ENCODE measurements at places on chromosomes 3 and 15.

- DNase-seq: no peak
Observed at GRCh38 chr3:185709251-185709955, 115.4 kb downstream of the IGF2BP2 start.

GRCh38 chr3:81095956-81096355 lies 665.5 kb downstream of the GBE1 start:
- no peak for DNase-seq

DNA sequence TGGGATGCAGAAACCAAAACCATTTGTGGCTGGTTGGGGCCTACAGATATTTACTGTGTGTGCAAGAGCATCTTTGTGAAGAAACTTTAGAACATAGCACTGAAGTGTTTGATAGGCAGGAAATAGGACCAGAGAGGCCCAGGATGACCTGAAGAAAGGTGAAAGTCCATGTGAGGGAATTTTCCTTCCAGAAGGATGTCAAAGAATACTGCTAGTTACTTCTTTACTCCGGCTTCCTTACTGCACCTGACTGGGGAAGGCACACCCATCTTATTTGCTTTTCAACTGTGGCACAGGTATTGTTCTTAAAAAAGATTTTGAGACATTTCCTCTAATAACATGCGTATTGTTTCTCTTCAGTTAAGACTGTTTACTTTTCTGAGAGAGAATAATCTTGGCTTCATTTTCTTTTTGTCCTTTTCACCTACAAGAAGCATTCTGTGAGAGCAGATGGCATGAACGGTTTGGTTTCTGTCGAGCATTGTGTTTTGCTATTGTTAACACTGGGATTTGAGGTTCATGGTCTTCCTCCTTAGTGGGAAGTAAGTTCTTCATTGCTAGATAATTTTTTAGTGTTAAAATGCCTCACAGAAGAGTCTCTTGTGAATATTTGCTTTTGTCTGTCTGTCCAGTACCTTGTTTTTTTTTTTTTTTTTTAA lies 71.5 kb downstream of the SLCO3A1 start:
- DNase-seq: no peak

DNA sequence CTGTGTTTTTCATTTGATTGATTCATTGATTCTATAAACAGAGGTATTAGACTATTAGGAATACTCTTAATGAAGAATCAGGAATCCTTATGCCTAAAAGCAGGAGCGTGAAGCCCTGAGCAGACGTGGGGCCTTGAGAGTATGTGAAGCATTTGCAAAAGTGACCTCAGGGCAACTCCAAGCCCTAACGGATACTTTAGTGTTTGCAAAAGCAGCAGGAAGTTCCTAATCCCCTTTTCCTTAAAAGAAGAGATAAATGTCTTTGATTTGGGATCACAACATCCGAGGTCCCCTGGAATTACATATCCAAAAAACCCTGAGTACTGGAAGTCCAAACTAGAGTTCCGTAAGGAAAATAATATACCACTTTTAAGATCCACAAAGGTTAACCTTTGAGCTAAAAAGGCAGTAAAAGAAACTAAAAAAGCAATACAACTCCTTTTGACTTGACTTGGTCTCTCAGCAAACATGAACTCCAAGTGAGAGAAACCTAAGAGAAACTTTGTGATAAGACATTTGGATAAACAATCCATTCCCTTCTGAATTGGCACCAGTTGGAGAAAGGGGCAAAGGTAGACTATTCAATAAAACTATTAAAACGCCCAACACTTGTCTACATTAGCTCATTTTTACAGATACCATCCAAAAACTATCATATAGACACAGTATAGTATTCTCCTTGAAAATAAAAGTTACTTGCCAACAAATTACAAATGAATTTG lies 27.4 kb downstream of the PRTG start:
- no peak for DNase-seq

- DNase-seq: no peak
Observed at GRCh38 chr15:74182131-74182530, 8.6 kb downstream of the ISLR start.

DNA sequence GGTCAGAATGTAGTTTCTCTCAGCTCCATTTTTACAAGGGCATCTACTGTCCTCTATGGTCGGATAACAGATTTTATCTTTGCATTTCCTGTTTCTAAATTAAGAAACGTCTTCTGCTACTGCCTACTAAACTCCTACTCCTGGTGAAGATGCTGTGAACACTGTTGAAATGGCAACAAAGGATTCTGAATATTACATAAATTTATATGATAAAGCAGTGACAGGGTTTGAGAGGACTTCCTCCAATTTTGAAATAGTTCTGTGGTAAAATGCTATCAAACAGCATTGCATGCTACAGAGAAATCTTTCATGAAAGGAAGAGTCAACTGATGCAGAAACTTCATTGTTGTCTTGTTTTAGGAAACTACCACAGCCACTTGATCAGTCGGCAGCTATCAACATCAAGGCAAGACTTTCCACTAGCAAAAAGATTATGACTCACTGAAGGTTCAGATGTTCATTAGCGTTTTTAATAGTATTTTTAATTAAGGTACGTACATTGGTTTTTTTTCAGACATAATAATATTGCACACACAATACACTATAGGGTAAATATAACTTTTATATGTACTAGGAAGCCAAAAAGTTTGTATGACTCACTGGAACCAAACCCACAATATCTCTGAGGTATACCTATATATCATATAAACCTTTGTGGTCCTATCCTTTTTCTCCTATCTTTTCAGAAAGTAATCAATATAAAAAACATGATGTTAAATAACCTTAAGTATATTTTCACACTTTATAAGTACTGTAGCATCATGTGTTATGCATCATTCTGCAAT lies 156.1 kb downstream of the STAG1 start:
- DNase-seq: no peak

GRCh38 chr15:57354436-57355123 lies 21.7 kb upstream of the CGNL1 start:
- no peak for DNase-seq

DNA sequence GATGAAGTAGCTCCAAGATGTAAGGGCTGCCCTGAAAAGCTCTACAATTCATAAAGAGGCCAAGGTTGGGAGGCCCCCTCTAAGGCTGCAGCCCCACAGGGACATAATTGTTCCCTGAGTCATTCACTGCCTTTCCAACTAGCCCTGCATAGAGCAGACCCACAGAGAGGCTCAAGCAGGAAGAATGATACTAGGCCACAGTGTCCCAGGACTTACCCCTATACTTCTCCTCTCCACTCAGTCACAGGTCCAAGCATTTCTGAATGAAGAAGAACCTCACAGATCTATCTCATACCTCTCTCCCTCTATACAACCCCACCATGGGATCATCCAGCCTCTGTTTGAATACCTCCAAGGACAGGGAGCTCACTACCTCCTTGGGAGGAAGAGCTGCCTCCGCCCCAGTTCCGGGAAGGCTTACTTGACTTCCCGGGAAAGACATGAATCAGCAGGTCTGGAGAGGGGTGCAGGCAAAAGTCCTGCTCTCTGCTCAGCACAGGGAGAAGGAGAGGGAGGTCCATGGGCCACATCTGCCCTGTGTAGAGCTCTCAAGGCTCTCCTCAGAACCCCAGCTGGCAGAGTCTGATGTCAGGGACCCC lies 6.9 kb upstream of the SKIC8 start:
- peak; percentile 82 for DNase-seq

- DNase-seq: no peak
Observed at GRCh38 chr3:120410116-120410515, 40.7 kb downstream of the FSTL1 start.

- DNase-seq: no peak
Observed at GRCh38 chr3:173892547-173892946, 495.0 kb downstream of the NLGN1 start.

GRCh38 chr3:167723872-167724271 lies 10.8 kb downstream of the PDCD10 start:
- DNase-seq: no peak

- DNase-seq: no peak
Observed at GRCh38 chr15:70532531-70533186, 230.7 kb downstream of the UACA start.

- DNase-seq: peak; percentile 70
Observed at GRCh38 chr3:129626744-129627349, 20.4 kb upstream of the PLXND1 start.

GRCh38 chr3:129230311-129231019 lies 18.9 kb upstream of the COPG1 start:
- DNase-seq: peak; percentile 76

DNA sequence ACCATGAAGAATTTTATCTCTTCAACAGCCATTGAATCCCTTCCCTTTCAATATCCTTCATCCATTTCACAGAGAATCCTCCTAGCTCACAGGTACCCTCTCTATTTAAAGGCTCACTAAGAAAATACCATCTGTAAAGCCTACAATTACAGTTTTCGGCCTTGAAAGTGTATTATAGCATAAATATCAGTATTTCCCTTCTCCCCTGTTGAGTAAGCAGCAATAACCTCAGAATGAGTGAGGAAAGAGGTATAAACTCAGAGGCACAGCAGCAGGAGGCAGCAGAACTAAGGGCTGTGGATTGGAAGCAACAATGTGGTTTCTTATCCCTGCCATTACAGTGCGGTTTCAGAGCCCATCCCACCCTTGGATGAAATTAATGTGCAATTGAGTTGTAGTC lies 360.6 kb upstream of the ATP10A start:
- DNase-seq: no peak

DNA sequence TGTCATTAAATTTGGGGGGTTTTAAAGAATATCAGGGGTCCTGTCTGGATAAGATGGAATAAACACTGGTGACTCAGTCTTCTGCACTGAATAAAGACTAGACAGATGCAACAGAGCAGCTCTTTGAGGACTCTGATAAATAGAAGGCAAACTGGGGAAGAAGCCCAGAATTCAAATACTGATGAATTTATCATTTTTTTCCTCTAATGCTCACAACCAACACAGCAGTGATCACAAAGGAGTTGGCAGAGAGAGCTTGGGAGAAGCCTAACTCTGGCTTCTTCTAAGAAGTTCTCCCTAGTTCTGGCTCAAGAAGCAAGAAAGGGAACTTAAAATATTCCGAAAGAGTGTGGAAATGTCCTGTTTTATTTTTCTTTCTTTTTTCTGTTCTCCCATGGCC lies 597.8 kb downstream of the FGF12 start:
- no peak for DNase-seq

DNA sequence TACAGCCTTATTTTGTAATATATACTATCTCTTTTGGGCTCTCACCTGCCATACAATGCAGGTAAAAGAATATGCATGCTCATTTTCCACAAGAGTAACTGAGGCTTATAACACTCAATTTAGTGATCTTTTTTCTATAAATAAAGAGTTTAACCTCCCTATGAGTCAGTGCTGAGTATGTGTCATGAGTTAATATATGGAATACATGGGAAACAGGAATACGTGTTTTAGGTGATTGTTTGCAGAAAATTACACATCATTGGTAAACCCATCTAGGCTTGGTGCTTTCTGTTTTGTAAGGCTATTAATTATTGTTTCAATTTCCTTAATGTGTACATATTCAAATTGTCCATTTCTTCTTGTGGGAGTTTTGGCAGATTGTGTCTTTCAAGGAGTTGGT lies 411.3 kb downstream of the GRM7 start:
- DNase-seq: no peak

DNA sequence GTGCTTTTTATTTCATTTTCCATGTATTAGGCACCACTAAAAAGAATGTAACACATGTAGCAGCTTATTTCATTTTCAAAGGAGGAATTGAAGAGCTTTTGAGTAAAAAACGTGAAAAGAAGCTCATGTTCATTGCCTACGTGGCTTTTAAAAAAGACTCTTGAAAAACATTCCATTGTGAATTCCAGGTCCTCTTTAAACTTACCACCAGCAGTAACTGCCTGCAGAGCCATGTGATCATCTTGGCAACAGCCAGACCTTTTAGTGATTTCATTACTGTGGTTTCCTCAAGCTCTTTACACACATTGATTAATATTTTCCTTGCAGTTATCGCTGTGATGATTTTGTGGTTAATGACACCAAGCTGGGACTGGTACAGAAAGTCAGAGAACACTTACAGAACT lies 43.8 kb upstream of the FBXL22 start:
- DNase-seq: peak; percentile 96

All from fibroblast of the aortic adventitia (primary cell).